Effector memory CD4-positive, alpha-beta T cell (primary cell): ENCODE measurements at places on chromosomes 1 and 21.

DNA sequence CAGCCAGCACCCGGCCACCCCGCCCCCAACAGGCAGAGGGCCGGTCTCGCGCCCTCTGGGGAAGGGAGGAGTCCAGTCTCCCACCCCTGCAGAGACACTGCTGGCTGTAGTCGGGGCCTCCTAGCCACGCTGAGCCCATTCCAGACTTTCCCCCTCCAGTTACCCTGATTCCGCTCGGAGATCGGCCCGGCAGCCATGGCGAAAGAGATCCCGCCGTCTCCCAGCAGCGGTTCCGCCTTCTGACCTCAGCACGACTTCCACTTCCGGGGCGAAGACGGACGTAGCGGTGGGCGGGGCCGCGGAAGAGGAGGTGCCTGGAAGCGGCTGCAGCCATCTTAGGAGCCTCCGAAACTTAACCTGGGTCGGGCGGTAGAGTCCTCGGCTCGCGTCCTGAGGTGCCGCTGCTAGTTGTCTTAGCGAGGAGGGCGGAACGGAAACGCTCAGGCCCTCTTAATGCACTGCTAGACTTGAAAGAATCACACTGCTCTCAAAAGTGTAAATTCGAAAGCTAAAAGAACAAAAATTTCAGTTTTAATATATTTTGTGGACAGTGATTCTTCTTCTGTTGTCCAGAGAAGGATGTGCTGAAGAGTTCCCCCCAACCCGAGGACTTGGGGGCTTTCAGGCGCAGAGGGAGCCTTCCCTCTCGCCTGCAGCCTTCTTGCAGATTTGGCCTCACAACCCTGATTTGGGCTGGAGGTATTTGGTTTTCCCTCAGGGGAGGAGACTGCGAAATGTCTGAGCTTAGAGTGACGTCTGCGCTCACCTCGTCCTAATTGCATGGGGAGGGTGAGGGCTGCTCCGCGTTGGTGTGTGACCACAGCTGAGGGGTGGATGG, at the start of gene SF3B4:
Gene SF3B4 (minus strand): TSS at position 241 of the 838 bp plus-strand sequence. CDS start 44 bp downstream, at position 197.
- peak within 1 kb of the TSS; percentile 93 for H3K27ac ChIP-seq
- H3K27me3 ChIP-seq, result no peaks in the 10 kb centered on the region
- peak; percentile 91 for DNase-seq
- H3K4me1 ChIP-seq, result peaks cover 15% of the 10 kb centered on the region
- H3K36me3 ChIP-seq, result peaks cover 36% of the 10 kb centered on the region

GRCh38 chr1:82317671-82318070, 516.9 kb downstream of the ADGRL2 start:
- H3K4me3 ChIP-seq, result no peak overlapping the region
- DNase-seq, result no peak
- no peaks in the 10 kb centered on the region for H3K4me1 ChIP-seq
- no peak overlapping the region for H3K27ac ChIP-seq

- H3K27ac ChIP-seq, result no peak overlapping the region
- no peak overlapping the region for H3K4me3 ChIP-seq
- DNase-seq, result no peak
- H3K4me1 ChIP-seq, result no peaks in the 10 kb centered on the region
- no peaks in the 10 kb centered on the region for H3K27me3 ChIP-seq
Measured at GRCh38 chr1:222861062-222861461, 46.2 kb downstream of the DISP1 start.

- H3K4me3 ChIP-seq, result no peak overlapping the region
- no peak overlapping the region for H3K27ac ChIP-seq
- H3K27me3 ChIP-seq, result no peaks in the 10 kb centered on the region
- no peaks in the 10 kb centered on the region for H3K36me3 ChIP-seq
Measured at GRCh38 chr1:218139761-218140160, 145.3 kb upstream of the RRP15 start.

DNA sequence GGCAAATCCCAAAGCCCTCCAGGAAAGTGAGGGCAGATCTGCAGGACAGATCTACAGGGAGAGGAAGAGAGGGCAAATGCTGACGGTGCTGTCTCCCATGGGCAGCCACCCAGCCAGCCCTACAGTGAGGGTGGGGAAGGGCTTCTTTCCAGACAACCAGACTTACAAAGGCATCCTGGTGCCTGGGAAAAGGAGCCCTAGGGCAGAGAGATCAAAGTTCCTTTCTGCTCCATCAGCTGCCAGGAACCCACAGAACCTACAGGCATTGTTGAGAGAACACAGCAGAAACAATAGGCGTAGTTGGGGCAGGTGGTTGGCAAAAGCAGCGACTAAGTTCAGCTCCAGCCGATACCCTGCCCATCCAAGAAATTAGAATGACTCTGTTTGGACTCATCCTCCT, 332.4 kb downstream of the KCNH1 start:
- no peak overlapping the region for H3K27ac ChIP-seq
- no peak overlapping the region for H3K4me3 ChIP-seq
- no peak for DNase-seq
- no peaks in the 10 kb centered on the region for H3K4me1 ChIP-seq

GRCh38 chr1:240691501-240691900, 79.5 kb upstream of the GREM2 start:
- no peak overlapping the region for H3K4me3 ChIP-seq
- H3K27me3 ChIP-seq, result no peaks in the 10 kb centered on the region
- no peak overlapping the region for H3K27ac ChIP-seq
- no peaks in the 10 kb centered on the region for H3K4me1 ChIP-seq
- H3K36me3 ChIP-seq, result no peaks in the 10 kb centered on the region

- H3K36me3 ChIP-seq, result no peaks in the 10 kb centered on the region
- no peak overlapping the region for H3K27ac ChIP-seq
- no peaks in the 10 kb centered on the region for H3K4me1 ChIP-seq
- no peak overlapping the region for H3K4me3 ChIP-seq
- H3K27me3 ChIP-seq, result no peaks in the 10 kb centered on the region
Measured at GRCh38 chr1:8239306-8240023, 78.4 kb upstream of the SLC45A1 start.

DNA sequence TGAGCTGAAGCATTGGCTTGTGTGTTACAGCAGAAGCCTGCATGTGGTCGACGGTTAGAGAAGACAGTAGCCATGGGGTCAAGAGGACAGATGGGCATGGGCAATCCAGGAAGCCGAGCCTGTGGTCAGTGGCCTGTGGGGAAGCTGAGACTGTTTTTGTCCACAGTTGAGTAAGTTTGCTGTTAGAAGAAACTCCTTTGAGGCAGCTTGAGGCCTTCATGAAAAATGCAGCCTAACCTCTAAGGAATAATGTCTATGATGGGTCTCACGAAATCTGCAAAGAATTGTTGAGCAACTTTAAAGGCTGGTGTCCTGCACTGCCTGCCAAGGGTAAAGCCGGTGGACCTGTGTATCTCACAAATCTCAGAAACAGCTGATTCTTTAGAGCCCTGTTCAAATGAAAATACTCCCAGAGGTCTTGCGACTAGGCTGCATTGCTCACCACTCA, 322.4 kb downstream of the SETD4 start:
- no peak overlapping the region for H3K27ac ChIP-seq
- DNase-seq, result no peak
- H3K4me3 ChIP-seq, result no peak overlapping the region
- H3K27me3 ChIP-seq, result no peaks in the 10 kb centered on the region

DNA sequence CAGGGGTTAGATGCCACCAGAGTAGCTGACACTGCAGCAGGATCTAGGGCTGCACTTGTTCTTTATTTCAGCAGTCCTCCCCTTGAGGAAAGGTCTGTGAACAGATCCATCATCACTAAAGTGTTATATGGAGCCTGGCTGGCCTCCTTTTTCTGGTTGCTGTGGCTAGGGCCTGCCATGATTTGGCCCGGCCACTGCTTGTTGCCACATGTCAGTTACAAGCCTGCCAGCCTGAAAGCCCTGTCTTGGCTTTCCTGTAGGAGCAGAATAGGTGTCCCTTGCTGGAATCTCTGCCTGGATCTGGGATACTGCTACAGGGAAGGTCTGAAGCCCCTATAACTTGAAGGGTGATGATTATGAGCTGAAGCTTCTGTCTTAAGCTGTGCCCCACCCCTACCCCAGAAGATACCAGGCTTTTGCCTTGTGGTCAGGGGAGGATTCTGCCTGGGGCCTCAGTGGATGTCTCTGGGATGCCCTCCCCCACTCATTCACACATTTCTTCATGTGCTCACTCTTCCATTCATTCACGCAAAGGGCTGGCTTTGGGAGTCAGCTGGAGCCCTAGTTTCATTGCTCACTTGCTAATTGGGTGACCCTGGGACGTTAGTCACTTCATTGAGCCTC, 64.7 kb downstream of the NDUFS5 start:
- H3K27ac ChIP-seq, result no peak overlapping the region
- no peak overlapping the region for H3K4me3 ChIP-seq
- no peaks in the 10 kb centered on the region for H3K36me3 ChIP-seq
- DNase-seq, result no peak
- H3K4me1 ChIP-seq, result peaks cover 3% of the 10 kb centered on the region

- H3K27me3 ChIP-seq, result no peaks in the 10 kb centered on the region
- H3K36me3 ChIP-seq, result no peaks in the 10 kb centered on the region
- no peak overlapping the region for H3K27ac ChIP-seq
- DNase-seq, result no peak
Measured at GRCh38 chr1:232676307-232676706, 46.4 kb upstream of the SIPA1L2 start.

GRCh38 chr1:46058936-46059335, 73.5 kb downstream of the PIK3R3 start:
- no peak for DNase-seq
- H3K27me3 ChIP-seq, result no peaks in the 10 kb centered on the region
- H3K4me3 ChIP-seq, result no peak overlapping the region
- no peaks in the 10 kb centered on the region for H3K36me3 ChIP-seq
- no peak overlapping the region for H3K27ac ChIP-seq

DNA sequence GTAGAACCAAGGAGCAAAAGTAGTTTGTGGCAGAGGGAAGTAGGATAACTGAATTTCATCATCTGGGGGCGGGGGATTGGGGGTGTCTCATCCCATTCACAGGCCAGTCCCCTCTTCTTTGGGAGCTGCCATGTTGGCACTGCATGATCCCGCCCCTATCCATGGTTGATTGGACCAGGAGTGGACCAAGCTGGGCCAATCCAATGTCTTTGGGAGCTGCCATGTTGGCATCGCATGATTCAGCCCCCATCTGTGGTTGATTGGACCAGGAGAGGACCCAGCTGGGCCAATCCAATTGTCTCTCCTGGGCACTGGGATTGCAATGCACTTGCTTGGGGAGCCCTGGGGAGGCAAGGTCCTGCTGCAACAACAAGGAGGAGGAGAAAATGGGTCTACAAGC, 12.3 kb upstream of the ALPL start:
- no peaks in the 10 kb centered on the region for H3K4me1 ChIP-seq
- no peak for DNase-seq
- no peak overlapping the region for H3K4me3 ChIP-seq
- H3K27ac ChIP-seq, result no peak overlapping the region
- no peaks in the 10 kb centered on the region for H3K27me3 ChIP-seq
- H3K36me3 ChIP-seq, result no peaks in the 10 kb centered on the region

GRCh38 chr1:67668660-67669059, 16.3 kb upstream of the GADD45A start:
- no peaks in the 10 kb centered on the region for H3K27me3 ChIP-seq
- no peak overlapping the region for H3K27ac ChIP-seq
- H3K36me3 ChIP-seq, result no peaks in the 10 kb centered on the region
- H3K4me1 ChIP-seq, result no peaks in the 10 kb centered on the region
- DNase-seq, result no peak

- H3K27me3 ChIP-seq, result no peaks in the 10 kb centered on the region
- H3K27ac ChIP-seq, result no peak overlapping the region
- H3K4me3 ChIP-seq, result no peak overlapping the region
- H3K4me1 ChIP-seq, result peaks cover 4% of the 10 kb centered on the region
- peaks cover 10% of the 10 kb centered on the region for H3K36me3 ChIP-seq
- no peak for DNase-seq
Measured at GRCh38 chr1:2177541-2177940, 17.0 kb downstream of the FAAP20 start.

DNA sequence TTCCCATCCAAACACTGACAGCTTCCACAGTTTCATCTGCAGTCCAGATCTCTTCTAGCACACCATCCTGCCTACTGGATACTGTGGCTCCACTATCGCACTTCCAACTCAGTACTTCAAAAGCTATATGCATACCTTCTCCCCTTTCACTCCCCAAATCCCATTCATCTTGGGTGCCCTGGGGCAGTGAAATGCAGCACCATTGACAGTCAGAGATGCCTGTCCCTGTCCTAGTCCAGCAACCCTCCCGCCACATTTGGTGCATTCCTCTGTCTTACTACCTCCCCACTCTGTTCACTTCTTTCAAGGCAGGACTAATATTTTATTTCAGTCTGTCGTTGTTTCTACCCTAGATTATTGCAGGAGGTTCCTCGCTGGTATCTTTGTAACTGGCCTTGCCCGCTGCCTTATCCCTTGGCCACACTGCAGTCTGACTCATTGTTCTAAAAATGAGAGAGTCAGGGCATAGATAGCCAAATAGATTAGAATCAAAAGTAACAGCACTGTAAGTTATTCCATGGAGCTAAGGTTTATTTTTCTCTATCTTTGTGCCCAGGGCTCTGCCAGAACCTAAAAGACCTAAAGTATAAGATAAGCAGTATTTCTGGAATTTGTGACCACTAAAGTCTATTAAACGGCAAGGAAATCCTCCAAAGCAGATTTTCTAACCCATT, 96.7 kb downstream of the ESRRG start:
- H3K27me3 ChIP-seq, result no peaks in the 10 kb centered on the region
- no peak overlapping the region for H3K27ac ChIP-seq
- no peak for DNase-seq

DNA sequence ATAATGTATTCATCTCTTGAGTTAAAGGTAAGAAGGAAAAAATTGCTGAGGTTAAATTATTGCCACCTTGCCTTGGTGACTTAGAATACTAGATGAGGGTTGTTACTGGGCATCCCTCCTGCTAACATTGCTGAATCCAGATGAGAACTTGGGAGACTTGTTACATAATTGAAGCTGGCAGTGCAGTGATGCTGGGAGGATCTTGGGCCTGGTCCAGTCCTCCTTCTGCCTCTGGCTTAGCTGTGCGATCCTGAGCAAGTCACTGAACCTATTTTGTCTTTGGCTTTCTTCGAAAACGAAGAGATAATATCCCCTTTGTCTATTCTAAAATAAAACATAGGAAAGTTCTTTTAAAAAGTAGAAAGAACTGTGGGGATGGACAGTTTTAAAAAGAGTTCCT, 244.9 kb upstream of the NRIP1 start:
- DNase-seq, result no peak
- H3K4me3 ChIP-seq, result no peak overlapping the region
- no peaks in the 10 kb centered on the region for H3K4me1 ChIP-seq
- H3K27me3 ChIP-seq, result no peaks in the 10 kb centered on the region
- no peaks in the 10 kb centered on the region for H3K36me3 ChIP-seq

DNA sequence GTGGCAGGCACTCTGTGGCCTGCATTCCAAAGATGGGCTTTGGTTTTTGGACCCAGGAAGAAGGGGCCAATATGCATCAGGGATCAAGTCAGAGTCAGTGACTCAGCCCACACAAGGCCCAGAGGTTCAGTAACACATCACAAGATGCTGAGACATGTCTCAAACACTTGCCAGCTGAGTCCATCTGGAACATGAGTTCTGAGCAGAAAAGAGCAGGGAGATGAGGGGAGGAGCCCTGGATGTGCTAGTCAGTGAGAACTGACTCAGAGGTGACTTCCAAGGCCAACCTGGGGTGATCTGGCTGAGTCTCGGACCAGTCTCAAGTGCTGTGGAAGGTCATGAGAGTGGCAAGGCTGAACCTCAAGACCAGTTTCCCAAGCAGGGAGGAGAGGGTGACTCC, 150.1 kb downstream of the CDC7 start:
- H3K27me3 ChIP-seq, result no peaks in the 10 kb centered on the region
- no peak overlapping the region for H3K4me3 ChIP-seq
- H3K4me1 ChIP-seq, result peaks cover 12% of the 10 kb centered on the region
- DNase-seq, result no peak
- H3K27ac ChIP-seq, result no peak overlapping the region
